Activated T-helper 9 cell treated with anti-CD3 and anti-CD28 coated beads, Interleukin-2, amount 50 U/mL, for 16 hours (primary cell): ENCODE measurements at places on chromosomes 4 and X.
A peak's percentile ranks its signal among the peaks of the same experiment; 100 is the strongest.

- no peak for DNase-seq
Measured at GRCh38 chrX:103063191-103063845, 653 bp downstream of the BEX1 start.

DNA sequence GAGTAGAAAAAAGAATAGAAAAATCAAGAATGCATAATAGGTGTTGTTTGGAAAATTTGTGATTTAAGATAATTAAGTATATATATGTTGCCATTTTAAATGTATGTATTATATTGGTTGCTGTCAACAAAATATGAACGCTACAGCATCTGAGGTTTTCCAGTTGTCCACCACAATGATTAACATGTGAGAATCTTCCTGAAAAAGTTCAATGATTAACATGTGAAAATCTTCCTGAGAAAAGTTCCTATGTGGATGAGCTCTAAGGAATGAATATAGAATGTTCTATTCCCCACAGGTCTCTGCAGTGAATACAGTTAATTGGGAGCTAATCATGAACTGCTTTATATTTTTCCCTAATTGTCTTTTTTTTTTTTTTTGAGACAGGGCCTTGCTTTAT lies 214.7 kb downstream of the CBR4 start:
- DNase-seq: no peak

DNA sequence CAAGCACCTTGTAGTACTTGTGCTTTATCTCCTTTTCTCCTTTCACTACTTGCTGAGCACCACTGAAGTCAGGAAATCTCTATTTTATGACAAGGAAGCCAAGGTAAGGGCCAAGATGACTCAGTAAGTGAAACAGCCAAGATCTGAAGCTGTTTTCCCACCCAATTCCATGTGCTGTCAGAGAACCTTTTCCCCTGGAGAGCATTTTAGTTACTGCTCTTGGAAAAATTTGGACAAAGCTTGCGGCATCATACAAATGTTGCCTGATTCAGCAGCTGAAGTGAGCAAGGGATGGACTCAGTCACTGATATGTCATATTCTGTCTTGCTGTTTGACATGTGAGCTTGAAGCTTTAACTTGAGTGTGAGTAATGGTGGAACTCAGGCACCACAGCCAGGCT lies 391.4 kb downstream of the RAB28 start:
- no peak for DNase-seq

- no peak for DNase-seq
Measured at GRCh38 chr4:75287738-75288517, 226.3 kb downstream of the RCHY1 start.

DNA sequence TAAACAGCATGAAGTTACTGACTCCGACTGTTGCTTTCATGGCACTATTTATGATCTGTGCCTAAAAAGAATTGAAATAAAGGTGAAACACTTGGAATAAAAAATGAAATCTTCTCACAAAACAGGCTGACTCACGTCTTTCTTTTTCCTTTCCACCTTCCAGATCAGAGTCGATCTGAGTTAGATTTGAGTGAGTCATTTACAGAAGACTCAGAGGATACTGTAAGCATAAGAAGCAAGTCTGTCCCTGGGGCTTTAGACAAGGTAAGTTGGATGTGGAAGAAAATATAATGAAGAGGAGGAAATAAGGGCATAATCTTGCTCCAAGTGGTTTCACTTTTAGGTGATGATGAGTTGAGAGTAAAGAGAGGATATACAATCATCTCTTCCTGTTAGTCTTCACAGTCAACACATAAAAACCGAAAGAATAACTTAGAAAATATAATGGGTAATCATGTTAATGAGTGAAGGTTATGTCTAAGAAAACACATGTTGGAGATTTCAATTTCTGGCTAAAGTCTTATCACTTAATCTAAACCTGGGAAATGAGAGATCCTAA lies 89.7 kb downstream of the SYTL5 start:
- DNase-seq: no peak

GRCh38 chrX:138775517-138775916 lies 64.0 kb upstream of the FGF13 start:
- no peak for DNase-seq

GRCh38 chrX:84737471-84737871 lies 235.2 kb upstream of the HDX start:
- DNase-seq: no peak

DNA sequence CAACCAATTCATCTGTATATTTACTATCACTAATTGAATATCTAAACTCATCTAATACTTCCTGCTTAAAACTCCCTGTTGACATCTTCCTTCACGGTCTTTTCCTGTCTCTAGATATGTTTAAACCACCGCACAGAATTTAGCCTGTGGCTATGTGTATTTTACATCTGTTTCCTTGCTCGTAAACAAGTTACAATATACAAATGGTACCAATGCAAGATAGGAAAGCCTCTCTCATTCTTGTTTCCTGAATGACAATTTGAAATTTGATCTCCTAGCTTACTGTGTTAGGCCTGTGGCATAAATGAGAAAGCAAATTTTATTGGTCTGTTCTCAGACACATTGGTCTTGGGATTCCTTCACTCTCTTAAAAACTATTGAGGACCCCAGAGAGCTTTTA lies 89.7 kb upstream of the PCDH7 start:
- DNase-seq: no peak

DNA sequence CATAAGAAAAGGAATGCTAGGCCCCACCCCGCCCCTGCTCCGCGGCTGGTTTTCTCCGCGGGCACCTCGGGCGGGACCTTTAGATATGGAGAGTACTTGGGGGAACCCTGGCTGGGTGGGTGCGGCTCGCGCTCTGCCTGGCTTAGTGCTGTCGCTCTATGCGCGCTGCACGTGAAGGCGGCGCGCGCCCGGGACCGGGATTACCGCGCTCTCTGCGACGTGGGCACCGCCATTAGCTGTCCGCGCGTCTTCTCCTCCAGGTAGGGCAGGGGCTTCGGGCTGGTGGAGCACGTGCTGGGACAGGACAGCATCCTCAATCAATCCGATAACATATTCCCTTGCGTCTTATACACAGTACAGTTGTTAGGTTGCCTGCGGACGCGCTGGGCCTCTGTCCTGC lies 56.0 kb downstream of the MAGEB10 start:
- DNase-seq: no peak

DNA sequence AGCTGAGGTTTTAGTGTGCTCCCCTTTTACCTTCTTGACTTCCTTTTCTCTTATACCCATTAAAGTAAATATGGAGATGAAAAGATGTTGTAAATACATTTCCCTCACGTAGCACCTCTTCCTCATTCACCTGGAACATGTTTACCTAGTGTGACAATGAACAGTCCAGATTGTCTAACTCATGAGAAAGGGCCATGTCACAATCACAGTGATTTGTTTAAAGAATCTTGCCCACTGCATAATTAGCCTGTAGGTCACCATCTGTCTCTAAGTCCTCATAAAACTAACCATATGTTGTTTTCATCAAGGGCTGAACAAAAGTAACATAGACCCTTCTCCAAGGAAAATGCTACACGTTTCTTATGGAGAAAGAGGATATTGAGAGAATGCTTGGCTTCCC lies 85.7 kb downstream of the TSPAN5 start:
- DNase-seq: no peak

GRCh38 chr4:120071192-120071795 lies 4.6 kb upstream of the MAD2L1 start:
- DNase-seq: peak; percentile 11
